ENCODE measurements at places on chromosomes 7 and 10. TPM values are rescaled to one million over a fixed set of nuclear protein-coding genes. Genes with fewer than 3 reads are reported as not detected.

- no peak for DNase-seq
These were observed 19.0 kb downstream of the WDFY4 start for GRCh38 chr10:48703531-48704122.

GRCh38 chr7:27212497-27213432, 12.9 kb upstream of the HOXA13 start:
- DNase-seq, result no peak

- DNase-seq, result no peak
These were observed 19.4 kb downstream of the LAT2 start for GRCh38 chr7:74228951-74229900.

- DNase-seq, result no peak
These were observed 483.6 kb downstream of the NRG3 start for GRCh38 chr10:82358486-82359099.

GRCh38 chr7:142334806-142335205, 76.9 kb upstream of the PRSS58 start:
- no peak for DNase-seq

- DNase-seq, result no peak
These were observed 14.7 kb downstream of the RALA start for GRCh38 chr7:39637963-39638485.

GRCh38 chr7:144459635-144460034, 56.1 kb upstream of the NOBOX start:
- no peak for DNase-seq

DNA sequence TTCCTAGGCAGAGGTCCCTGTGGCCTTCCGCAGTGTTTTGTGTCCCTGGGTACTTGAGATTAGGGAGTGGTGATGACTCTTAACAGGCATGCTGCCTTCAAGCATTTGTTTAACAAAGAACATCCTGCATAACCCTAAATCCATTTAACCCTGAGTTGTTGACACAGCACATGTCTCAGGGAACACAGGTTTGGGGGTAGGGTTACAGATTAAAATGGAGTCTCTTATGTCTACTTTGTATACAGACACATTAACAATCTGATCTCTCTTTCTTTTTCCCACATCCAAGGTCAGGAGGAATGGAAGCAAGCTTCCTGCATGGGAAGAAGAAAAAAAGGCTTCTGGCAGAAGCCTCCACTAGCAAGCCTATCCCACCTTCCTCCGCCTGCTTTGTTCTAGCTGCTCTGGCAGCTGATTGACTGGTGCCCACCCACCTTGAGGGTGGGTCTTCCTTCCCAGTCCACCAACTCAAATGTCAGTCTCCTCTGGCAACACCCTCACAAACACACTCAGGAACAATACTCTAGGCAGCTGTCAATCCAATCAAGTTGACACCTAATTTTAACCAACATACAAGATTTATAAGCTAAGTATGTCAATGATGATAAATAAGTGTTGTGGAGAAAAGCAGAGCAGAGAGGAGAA, 176.5 kb upstream of the CCZ1B start:
- no peak for DNase-seq

DNA sequence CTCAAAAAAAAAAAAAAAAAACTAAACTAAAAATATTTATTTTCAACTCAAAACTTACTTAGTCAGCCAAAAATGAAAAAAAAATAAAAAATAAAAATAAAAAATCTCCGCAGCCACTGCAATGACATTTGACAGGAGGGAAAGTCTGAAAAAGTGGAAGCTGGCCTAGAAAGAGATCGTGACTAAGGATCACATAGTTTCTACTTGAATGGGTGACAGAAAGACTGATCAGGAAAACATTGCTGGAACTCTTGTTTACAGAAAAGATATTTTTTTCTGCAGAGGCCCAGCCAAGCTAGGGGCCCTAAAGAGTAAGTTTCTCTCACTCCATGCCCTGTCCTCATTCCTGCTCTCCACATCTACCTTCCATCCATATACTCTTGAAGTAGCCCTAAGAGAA, 92.8 kb upstream of the KCND2 start:
- DNase-seq, result no peak

DNA sequence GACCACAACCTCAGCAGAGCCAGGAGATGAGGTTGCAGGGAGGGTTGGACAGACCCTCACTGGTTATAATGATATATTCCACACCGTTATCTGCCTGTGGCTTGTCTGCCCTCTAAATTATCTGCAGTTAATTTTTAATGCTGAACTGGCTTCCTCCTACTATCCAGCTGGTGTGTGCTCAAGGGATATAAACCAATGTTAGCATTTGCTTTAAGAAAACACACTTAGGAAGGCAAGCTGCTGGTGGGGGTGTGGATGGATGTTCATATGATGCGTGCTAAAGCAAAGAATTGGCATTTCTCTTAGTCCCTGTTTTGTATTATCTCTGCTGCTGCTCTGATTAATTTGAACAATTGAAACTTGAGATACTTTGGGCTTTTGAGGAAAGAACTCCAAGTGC, 132.2 kb upstream of the NPVF start:
- no peak for DNase-seq

DNA sequence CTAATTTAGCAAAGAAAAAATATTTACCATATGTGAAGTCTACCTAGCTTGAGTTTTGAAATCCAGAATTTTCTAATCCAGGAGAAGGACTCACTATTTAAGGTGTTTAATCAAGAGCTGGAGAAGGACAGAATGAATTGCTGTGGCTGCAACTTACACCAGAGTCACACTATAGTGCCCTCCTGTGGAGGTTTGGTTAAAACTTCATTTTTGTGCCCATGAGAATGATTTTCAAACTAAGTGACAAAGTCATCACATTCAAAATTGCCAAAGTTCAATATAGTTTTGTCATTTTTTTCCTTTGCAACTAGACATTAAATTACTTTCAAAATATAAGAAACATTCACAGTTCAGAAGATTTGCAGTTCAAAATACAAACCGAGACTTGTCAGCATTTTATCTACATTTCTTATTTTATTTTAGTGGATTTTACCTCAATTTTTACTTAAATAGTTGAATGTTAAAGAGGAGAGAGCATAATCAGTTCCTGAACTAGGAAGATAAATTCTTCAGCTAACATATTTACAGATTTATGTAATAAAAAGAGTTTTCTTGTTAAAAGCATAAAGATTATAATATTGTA, 70.7 kb downstream of the CABCOCO1 start:
- DNase-seq, result peak; percentile 17

DNA sequence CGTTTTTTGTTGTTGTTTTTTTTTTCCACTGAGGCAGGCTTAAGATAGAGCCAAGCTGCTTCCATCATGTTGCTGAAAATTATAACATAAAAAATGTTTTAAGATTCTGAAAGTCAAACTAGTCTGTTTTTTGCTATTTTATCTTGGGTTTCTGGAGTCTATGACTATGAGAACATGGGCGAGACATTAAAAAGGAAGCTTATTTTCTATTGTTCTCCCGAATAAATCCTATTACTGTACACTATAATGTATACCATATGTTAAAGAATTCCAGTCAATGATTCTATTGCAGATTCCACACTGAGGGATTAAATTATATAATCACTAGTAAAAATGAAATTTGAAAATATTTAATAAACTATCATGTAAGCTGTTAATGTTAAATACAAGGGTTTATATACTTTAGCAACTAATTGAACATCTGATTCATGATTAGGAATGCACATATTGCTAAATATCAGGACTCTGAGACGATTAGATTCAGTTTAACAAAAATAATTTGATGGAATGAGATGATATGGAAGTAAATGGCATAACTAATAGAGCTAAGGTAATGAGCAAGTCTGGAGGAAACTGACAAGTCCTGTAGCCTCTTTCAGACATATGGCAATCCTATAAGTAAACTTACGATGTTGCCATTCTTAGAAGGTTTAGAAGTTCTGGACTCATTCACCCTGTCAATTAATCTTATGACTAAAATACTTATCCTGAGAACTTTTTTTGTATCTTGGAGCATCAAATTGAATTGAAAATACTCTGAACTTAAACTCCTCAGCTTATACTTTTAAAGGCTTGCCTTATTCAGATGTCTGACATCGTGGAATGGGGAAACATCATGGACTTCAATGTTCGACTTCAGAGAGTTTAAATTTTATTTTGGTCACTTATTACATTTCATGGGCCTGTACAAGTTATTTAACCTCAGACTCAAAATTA, 294.8 kb upstream of the DGKB start:
- DNase-seq, result no peak

DNA sequence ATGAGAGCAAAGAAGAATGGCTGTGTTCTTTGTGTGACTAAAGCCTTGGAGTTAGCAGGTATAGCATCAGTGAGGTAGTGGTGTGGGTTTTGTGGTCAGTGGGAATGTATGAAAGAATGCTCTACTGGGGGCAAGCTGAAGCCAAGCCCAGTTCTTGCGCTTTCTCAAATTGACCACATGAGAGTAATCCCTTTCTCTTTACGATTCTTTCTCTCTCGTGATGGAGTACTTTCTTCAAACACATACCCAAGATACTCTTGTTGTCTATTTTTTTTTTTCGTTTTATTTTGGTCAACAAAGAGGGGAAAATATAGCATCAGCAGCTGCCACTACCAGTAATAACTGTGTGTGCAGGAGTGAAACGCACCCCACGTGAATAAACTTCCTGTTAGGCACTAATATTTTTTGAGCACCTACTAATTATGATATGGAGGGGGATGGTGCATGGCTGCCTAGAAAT, 8.4 kb upstream of the PANK1 start:
- DNase-seq, result no peak

- DNase-seq, result no peak
These were observed 231.2 kb downstream of the PTPRN2 start for GRCh38 chr7:158356454-158356853.

DNA sequence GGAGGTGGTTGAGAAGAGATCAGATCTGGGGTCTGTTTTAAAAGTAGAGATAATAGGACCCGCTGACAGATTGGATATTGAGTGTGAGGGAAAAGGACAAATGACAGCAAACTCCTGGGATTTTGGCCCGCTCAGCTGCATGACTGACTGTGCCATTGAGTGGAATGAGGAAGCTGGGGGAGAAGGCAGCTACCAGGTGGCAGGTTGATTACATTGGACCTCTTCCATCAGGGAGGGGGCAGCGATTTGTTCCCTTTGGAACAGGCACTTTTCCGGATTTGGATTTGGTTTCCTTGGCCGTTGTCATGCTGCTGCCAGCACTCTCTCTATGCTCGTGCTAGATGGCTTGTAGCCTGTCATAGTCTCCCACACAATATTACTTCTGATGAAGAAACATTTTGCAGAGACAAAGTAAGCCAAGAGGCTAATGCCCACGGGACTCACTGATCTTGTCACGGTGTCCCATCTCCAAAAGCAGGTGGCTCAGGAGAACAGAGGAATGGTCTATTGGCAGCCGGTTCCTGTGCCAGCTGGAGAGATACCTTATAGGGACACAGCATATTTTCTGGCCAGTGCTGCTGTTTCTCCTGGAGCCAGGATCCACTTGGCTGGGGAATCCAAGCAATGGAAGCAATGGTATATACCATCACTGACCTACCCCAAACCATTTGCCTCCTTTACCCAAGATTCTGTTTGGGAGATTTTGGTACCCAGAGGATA, 69.1 kb upstream of the WAC start:
- no peak for DNase-seq

- DNase-seq, result no peak
These were observed 4.1 kb upstream of the PCLO start for GRCh38 chr7:83166781-83167180.

DNA sequence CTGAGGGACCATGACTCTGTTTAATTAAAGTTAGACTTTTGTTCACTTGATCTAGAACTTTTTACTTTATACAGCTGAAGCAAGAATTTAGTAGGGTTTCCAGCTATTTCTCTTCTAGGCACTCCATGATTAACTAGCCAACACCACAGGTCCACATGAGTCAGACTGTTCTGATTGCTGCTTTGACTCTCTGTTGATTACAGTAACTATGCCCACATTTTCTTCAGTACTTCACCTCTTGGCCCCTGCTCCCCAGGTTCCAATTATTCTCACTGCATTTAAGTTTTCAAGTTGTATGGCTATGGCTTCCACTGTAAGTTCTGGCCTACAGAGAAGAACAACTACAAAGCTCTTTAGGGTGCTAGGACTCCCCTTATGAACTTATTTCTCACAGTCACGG, 737.2 kb upstream of the IGFBP3 start:
- no peak for DNase-seq

GRCh38 chr10:3554121-3554522, 230.9 kb downstream of the KLF6 start:
- DNase-seq, result no peak

DNA sequence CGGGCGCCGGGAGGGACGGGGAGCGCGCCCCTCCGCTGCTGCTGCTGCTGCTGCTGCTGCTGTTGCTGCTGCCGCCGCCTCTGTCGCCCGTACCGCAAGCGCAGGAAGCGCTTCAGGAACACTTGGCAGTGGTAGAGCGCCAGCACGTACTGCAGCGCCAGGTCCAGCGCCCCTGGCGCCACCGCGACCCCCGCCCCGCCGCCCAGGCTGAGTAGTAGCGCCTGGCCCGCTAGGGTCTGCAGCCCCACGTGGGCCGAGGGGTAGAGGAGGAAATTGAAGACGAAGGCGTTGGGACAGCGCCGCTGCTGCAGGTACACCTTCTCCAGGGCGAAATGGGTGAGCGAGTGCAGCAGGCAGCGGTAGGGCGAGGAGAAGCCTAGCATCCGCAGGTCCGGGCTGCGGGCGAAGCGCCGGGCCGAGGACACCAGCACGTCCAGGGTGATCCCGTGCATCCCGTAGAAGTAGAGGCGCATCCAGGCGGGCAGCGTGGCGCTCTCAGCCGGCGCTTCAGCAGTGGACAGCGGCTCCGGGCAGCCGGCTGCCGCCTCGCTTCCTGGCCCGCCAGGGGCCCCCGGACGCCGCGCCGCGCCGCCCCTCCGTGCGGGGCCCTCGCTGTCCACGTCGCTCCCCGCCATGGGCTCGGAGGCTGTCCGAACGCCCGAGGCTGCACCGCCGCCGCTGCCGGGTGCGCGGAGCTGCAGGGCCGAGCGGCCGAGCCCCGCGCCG, at the start of gene TMEM229A:
Gene TMEM229A (minus strand): TSS at position 699 of the 726 bp plus-strand sequence. CDS start 64 bp downstream, at position 635.
- DNase-seq, result peak; percentile 60

FKBP6 gene
- total RNA-seq, result not detected

GALNT17 gene
- total RNA-seq, result 17.9 TPM

IFIT1B gene
- not detected for total RNA-seq

MKLN1 gene
- 78.8 TPM for total RNA-seq

THSD7A gene
- 10.4 TPM for total RNA-seq

PIK3CG gene
- total RNA-seq, result 1.3 TPM

STAG3 gene
- total RNA-seq, result 2.0 TPM

TCTN3 gene
- 44.7 TPM for total RNA-seq

CALY gene
- not detected for total RNA-seq

GPR15LG gene
- total RNA-seq, result not detected

HMX3 gene
- not detected for total RNA-seq

TYW1B gene
- total RNA-seq, result 4.4 TPM

SPDYE9 gene
- not detected for total RNA-seq

All from ovary (tissue), 10 donors.